Left hindlimb (tissue), 1 donor: ENCODE measurements at places on chromosomes 5 and 9.

DNA sequence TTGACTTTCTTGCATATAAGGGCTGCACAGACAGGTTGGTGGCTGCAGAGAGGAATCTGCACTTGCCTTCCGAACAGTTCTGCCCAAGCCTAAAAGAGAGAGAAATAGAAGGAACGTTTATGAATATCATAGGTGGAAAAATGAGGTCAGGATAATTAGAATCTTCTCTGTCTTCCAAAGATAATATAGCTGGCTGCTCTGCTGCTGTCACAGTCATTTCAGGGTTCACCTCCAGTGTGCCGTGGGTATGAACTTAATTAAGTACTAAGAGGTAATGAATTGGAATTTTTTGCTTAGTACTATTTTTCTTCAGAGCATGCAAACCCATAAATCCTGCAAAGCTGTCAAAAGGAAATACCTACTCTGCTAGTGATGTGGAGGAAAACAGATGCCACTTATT, 82.2 kb downstream of the PRDM6 start:
- DNase-seq, result no peak

GRCh38 chr5:160023908-160024630, 15.1 kb downstream of the TTC1 start:
- DNase-seq, result no peak

DNA sequence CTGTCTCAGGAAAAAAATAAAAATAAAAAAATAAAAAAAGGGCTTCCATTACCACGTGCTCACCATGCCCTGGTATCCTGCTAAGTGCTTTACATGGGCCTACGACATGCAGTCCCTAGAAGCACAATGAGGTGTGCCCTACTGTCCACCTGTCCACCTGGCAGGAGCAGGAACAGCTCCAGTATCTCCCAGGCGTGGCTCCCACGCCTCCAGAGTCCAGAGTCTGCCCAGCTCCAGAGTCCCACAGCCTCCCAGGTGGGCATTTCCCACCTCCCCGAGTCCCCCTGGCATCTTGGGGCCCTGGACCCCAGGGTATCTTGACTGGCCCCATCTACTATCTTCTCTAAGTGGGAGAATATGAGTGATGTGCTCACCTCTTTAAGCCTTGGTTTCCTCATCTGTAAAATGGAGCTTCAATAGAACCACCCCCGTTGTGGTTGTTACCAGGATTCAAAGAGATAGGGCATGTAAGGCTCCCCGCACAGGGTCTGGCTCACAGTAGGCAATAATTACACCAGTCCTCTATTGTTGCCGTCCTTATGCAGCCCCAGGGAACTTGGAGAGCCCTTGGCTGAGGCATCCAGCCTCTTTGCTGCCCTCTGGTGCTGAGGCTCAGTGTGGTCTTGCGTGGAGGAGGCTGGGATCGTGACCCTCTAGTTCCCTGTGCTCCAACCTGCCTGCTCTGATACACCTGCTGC, 8.9 kb downstream of the CXCL14 start:
- no peak for DNase-seq

DNA sequence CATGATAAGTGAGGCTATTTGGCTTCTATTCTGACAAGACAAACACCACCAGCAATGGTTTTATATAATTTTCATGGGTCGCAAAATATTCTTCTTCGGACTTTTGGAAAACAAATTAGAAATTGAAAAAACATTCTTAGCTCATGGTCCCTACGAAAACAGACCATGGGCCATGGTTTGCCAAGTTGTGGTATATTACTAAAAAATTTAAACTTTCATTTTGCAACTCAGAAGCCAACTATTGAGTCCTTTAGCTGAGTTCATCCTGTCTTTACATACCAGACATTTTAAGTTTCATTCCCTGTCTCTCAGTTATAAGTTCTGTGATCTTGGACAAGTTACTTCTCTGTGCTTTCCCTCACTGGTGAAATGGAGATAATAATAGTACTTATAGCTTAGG, 198.1 kb downstream of the CSNK1G3 start:
- DNase-seq, result no peak

GRCh38 chr5:171449426-171449825, 30.0 kb downstream of the FGF18 start:
- DNase-seq, result no peak

DNA sequence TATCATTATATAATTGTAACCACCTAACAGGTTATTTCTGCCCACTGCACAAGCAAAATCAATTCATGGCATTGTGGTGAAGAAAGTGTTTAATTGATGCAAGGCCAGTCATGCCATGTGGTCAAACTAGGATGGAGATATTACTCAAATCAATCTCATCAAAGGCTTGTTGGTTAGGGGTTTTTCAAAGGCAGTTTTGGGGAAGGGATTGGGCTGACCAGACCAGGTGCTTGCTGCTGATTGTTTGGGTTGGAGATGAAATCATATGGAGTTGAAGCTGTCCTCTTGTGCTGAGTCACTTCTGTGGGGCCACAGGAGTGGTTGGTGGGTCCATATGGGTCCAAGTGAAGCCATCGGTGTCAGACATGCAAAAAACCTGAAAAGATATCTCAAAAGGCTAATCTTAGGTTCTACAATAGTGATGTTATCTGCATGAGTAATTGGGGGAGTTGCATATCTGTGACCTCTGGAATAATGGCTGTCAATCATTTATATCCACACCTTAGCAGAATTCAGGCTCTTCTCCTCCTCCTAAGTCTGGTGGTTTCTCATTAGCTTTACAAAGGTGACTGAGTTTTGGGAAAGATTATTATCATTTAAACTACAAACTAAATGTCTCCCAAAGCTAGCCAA, 44.9 kb downstream of the HMGCS1 start:
- no peak for DNase-seq

DNA sequence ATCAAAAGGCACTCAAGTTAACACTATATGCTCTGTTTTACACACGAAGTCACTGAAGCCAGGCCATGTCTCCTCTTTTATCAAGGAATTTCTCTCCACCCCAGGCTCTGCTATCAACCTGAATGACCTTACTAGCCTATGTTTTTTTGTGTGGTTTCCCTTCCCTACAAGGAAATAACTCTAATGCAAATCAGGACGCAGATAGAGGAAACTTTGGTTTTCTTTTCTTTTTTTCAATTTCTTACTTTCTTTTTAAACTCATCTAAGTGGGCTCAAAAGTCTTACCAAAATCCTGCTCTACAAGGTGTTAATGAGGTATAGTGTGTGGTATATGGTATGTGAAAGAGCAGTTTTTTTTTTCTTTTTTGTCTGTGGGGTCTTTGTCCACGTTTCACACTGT, 5.5 kb upstream of the SLC46A2 start:
- no peak for DNase-seq

GRCh38 chr5:61635271-61635670, 303.2 kb downstream of the ZSWIM6 start:
- no peak for DNase-seq

DNA sequence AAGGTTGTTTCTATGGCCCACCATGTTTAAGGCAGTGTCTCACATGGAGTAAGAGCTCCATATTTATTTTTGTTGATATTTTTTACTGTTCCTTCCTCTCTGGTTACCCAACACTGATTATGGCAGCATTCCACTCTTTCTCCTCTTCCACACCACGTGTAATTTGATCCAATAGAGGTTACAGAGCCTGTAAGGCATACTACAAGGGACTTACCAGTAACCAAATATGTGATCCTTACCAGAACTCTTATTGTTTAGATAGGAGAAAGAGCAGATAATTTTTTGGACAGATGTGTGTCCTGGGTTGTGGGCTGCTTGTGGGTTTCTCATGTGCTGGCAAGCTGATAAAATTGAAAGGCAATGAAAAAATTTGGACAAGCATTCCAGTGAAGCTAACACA, 261.3 kb downstream of the TMEM167A start:
- DNase-seq, result no peak

DNA sequence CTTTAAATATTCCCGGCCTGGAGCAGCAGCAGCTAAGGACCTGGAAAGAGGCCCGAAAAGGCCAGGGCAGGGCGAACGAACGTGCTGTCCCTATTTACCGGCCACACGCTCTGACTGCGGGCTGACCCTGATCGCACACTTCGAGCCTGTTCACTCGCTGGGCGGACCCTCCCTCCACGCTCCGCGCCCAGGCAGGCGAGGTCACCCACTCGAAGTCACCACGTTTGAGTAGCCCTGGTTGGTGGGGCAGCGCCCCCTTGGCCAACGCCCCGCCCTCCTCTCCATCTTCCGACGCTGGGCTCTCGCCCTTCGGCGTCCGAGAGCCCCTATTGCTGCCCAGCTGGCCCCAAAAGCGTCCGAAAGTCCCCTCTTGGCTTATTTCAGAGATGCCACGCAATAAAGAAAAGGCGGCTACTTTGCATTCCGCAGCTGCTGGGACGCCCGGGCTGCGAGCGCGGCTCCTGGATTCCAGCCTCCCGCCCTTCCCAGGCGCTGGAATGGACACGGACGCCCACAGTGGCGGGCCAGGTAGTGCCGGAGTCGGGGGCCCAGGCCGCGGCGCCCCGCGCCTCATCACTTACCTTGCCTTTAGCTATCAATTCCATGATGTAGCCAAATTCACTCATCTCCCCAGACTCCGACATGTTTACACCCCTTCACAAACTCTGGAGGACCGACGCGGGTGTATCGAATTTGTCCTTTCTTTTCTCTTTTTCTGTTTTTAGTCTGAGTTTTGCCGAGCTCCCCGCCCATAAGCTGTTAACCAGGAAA, 9.9 kb upstream of the TRIM36 start:
- DNase-seq, result no peak

- DNase-seq, result no peak
Observed at GRCh38 chr5:125310749-125311148, 564.3 kb upstream of the ZNF608 start.

- no peak for DNase-seq
Observed at GRCh38 chr9:114060711-114061110, 17.4 kb downstream of the AMBP start.
